Left ventricle myocardium inferior (tissue), 1 donor: ENCODE measurements at places on chromosomes 1 and 21. TPM values are rescaled to one million over a fixed set of nuclear protein-coding genes. Genes with fewer than 3 reads are reported as not detected.

Gene MYOG
- not detected for total RNA-seq

DNA sequence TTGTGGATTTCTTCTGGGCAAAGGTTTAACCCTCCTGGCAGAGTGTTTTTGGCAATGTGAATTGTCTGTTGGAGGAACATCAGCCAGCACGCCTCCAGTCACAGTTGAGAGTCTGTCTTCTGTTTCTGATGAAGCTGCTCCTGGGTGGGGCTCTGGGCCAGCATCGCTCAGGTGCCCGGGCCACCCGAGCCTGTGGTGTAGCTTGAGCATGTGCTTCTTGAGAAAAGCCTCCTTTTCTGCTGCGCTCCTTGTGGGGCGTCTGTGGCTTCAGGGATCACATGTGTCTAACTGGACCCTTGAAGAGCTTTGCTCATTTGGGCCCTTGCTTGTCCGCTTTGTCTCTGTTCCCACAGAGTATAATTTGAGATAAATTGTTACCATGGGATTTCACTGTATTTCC is 7.2 kb downstream of the RER1 start:
- DNase-seq, result no peak
- no peak overlapping the region for H3K4me3 ChIP-seq
- H3K27me3 ChIP-seq, result no peaks in the 10 kb centered on the region
- peaks cover 18% of the 10 kb centered on the region for H3K4me1 ChIP-seq
- H3K36me3 ChIP-seq, result peaks cover 85% of the 10 kb centered on the region
- H3K27ac ChIP-seq, result no peak overlapping the region

- no peaks in the 10 kb centered on the region for H3K27me3 ChIP-seq
- H3K4me1 ChIP-seq, result no peaks in the 10 kb centered on the region
- no peaks in the 10 kb centered on the region for H3K36me3 ChIP-seq
- no peak overlapping the region for H3K27ac ChIP-seq
Measured at GRCh38 chr1:191206513-191207207, 729.0 kb upstream of the BRINP3 start.

- H3K27ac ChIP-seq, result no peak overlapping the region
- no peaks in the 10 kb centered on the region for H3K36me3 ChIP-seq
- H3K4me3 ChIP-seq, result no peak overlapping the region
- peaks cover 8% of the 10 kb centered on the region for H3K27me3 ChIP-seq
- H3K4me1 ChIP-seq, result peaks cover 16% of the 10 kb centered on the region
Measured at GRCh38 chr21:45545691-45546531, 3.7 kb upstream of the SLC19A1 start.

GRCh38 chr1:235726557-235726956 is 77.0 kb upstream of the GNG4 start:
- no peaks in the 10 kb centered on the region for H3K27me3 ChIP-seq
- peaks cover 75% of the 10 kb centered on the region for H3K36me3 ChIP-seq
- no peak overlapping the region for H3K4me3 ChIP-seq
- DNase-seq, result no peak

- H3K27ac ChIP-seq, result no peak overlapping the region
- H3K27me3 ChIP-seq, result no peaks in the 10 kb centered on the region
- no peak for DNase-seq
- no peaks in the 10 kb centered on the region for H3K36me3 ChIP-seq
Measured at GRCh38 chr1:22536506-22536905, 26.8 kb upstream of the EPHA8 start.

GRCh38 chr1:1024771-1025699 is 5.1 kb downstream of the AGRN start:
- DNase-seq, result no peak
- H3K4me3 ChIP-seq, result peak overlapping the region; percentile 41
- H3K27ac ChIP-seq, result peak overlapping the region; percentile 63
- no peaks in the 10 kb centered on the region for H3K36me3 ChIP-seq
